ENCODE measurements at places on chromosomes 16 and 17.

- DNase-seq = no peak
Observed at GRCh38 chr16:60077861-60078260, 1343.7 kb upstream of the GOT2 start.

- DNase-seq = no peak
Observed at GRCh38 chr16:57102888-57103851, 10.8 kb downstream of the CPNE2 start.

- peak; percentile 6 for DNase-seq
Observed at GRCh38 chr16:87657621-87658192, 55.4 kb downstream of the JPH3 start.

GRCh38 chr16:75599452-75600277, 23.4 kb downstream of the ADAT1 start:
- DNase-seq = no peak

DNA sequence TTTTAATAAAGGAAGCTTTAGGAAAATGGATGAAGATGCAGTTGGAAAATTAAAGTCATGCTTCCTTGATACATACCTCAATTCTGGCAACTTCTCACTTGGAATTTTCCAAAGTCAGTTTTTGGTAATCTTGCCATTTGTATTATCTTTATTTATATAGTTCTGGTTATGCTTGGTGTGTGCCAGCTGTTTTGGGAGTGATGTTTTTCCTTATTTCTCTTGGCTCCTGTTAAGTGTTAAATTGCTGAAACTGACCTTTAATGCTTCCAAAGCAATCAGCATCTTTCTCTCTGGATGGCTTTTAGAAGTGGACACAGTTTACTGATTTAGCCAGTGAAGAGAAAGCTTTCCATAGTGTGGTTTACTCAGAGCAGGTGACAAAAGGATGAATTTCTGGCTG, 70.1 kb upstream of the HAS3 start:
- no peak for DNase-seq

Data from fibroblast of skin of scalp (primary cell).